ENCODE measurements at places on chromosomes 12 and 14. TPM values are rescaled to one million over a fixed set of nuclear protein-coding genes. Genes with fewer than 3 reads are reported as not detected.

GRCh38 chr12:10618338-10618987 is 5.1 kb upstream of the MAGOHB start:
- DNase-seq, result peak; percentile 83

DNA sequence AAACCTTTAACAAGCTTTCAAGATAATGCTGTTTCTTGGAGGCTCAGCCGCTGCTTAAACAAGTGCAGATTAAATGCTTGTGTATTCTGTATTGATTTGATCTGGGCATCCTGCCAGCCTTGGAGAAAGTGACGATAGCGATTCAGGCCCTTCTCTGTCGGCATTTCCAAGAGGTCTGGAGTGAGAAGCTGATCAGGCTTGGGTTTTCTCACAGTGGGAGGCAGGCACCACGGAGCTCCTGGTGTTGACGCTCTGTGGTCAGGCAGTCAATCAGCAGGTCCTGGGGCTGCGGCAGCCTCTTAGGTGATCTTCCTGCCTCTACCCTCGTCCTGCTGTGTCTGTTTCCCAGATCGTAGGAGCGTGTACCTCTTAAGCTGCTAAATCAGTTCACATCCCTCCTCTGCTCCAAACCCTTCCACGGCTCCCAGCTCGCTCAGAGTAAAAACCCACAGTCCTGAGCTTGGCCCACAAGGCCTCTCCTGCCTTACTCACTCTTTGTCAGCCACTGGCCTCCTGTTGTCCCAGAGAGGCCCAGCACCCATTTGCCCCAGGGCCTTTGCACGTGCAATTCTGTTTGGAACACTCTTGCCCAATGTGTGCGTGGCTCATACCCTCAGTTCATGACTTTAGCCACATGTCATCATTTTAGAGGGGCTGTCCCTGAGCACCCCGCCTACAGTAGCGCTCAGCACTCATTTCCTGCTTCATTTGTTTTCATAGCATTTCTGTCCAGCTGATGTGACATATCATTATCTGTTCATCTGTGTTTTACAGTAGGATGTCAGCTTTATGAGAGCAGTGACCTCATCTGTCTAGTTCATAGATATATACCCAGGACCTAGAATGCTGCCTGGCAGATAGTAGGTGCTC is 155.4 kb downstream of the AACS start:
- no peak for DNase-seq

GRCh38 chr12:130588696-130589539 is 127.2 kb downstream of the RIMBP2 start:
- DNase-seq, result no peak

The ASB2 gene
- total RNA-seq, result not detected

DNA sequence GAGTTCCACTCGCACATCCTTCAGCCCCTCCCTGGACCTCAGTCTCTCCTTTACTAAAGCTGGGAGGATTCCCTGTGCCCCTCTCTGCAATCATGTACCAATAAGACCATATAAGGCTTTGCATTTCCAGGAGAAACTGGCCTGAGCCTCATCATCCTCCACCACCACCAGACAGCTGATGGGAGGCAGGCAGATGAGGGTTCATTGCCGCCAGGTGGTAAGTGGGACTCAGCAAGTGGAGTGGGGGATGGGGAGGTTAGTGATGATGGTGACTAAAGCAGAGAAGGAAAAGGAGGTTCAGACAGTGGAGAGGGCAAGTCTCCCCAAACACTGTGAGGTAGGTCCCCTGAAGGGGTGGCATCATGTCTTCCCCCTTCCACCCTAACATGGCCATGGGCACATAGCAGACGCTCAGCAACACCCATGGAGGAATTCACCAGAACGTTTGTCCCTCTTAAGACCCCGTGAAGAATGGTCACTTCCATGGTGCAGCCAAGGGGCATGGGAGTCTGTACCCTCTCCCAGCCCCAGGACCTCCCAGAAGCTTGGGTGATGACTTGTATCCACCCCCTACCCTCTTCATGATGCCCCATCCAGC is 4.5 kb upstream of the TNFRSF1A start:
- DNase-seq, result no peak

DNA sequence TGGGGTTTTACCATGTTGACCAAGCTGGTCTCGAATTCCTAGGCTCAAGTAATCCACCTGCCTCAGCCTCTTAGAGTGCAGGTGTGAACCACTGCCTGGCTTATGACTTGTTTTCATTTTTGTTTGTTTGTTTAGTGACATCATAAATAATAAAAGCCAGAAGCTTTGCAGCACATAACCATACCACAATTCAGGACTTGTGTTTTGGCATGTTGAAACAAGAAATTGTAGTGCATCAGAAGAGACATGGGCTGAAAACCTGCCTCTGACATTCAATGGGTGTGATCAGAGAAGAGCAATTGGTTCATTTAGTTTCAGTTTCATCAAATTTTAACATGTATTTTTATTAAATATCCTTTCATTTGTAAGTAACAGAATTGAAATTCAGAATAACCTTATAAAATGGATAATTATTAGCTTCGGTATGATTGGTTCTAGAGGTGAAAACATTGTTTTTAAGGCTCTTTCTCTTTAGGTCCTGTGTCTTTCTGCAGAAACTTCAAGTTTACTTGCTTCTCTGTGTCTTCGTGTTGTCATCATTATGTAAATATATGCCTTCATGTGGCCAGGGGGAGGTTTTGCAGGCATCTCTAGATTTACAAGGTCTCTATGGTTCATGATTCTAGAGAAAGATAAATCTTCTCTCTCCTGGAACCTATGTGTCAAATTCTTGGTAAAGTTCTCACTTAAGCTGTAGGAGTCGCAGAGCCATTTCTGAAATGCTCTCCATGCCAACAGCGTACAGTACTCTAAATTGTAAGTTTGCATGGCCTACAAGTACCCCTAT is 312.0 kb downstream of the KCNC2 start:
- DNase-seq, result no peak

DNA sequence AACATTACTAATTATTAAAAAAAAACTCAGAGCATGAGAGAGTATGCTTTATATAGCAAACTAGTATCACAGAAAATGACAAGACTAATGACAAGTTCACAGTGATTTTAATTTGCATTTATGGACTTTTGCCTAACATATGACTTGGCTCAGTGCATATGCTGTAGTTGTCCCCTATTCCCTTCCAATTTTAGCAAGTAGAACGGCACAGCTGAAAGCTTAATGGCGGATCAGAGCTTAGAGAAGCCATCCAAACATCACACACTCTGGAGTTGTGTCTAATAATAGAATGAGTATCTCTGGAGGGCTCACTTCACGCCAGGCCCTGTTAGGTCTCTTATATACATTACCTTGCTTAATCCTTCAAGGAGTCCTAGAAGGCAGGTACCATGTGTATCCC is 13.3 kb downstream of the CNIH1 start:
- DNase-seq, result no peak

DNA sequence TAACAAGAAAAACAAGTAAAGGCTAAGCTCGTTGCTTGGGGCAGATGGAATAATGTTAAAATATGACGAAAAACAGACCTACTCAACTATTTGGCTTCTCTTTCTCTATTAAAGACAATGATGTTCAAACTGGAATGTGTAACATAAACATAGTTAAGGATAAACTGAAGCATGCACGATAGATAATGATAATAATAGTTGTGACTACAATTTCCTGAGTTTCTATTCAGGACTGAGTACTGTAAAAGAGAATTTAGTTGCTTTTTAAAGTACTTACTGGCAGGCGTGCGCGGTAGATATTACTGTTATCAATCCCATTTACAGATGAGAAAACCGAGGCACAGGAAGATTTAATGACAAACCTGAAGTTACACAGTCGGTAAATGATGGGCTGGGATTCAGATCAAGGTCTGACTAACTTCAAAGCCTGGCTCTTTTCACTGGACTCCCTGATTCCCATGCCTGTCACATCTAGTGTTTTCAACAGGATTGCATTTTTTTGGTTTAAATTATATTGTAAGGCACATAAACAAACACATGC is 103.0 kb downstream of the CRADD start:
- no peak for DNase-seq

- no peak for DNase-seq
Observed at GRCh38 chr12:56657416-56658379, 11.9 kb upstream of the ATP5F1B start.

- DNase-seq, result no peak
Observed at GRCh38 chr14:34596891-34597290, 33.1 kb downstream of the SNX6 start.

- DNase-seq, result no peak
Observed at GRCh38 chr12:15208140-15208539, 13.1 kb downstream of the RERG start.

The SLC17A8 gene
- total RNA-seq, result not detected

The SLC4A8 gene
- total RNA-seq, result 5.5 TPM

DNA sequence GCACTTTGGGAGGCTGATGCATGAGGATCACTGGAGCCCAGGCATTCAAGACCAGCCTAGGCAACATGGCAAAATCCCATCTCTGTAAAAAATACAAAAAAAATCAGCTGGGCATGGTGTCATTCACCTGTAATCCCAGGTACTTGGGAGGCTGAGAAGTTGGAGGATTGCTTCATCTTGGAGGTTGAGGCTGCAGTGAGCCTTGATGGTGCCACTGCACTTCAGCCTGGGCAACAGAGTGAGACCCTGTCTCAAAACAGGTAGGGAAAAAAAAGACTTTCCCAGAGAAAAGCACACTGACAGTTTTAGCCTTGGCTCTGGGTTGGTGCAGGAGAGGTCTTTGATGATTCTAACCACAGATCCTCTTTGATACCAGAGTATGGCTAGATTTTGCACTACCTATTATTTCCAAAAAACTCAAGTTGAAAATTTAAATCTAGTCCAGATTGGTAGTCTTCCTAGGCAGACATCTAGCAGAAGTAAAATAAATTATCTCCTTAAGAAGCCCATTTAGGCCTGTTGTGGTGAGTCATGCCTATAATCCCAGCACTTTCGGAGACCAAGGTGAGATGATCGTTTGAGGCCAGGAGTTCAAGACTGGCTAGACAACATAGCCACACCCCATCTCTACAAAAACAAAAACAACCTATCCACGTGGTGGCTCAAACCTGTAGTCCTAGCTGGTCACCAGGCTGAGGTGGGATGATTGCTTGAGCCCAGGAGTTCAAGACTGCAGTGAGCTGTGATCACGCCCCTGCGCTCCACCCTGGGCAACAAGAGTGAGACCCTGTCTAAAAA is 18.6 kb downstream of the LARP4 start:
- no peak for DNase-seq

GRCh38 chr12:89949457-89950195 is 241.0 kb upstream of the ATP2B1 start:
- peak; percentile 78 for DNase-seq

- DNase-seq, result no peak
Observed at GRCh38 chr12:105570944-105571343, 240.5 kb downstream of the C12orf75 start.

DNA sequence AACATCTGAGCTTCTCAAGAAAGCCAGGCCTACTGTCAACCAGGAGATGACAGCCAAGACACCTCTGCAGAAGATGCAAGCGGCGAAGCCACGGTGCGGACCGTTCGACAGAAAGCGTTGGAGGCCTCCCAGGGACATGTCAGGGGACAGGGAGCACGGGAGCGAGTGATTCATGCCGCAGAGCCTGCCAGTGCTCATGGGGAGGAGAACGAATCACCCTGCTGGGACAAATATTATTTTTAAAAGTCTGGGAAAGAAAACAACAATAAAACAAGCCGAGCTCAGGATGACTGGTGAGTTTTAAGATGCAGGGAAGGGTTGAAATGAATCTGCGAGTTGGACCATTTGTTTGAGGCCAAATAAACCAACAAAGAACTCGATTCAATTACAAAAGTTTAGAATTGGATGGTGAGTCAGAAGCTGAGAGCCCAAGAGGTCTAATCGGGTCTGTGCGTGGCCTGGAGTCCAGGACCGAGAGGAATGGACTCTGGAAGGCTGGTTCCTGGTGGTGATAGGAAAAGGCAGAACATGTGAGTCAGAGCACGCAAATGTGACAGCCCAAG is 91.0 kb downstream of the RBM19 start:
- DNase-seq, result peak; percentile 85

DNA sequence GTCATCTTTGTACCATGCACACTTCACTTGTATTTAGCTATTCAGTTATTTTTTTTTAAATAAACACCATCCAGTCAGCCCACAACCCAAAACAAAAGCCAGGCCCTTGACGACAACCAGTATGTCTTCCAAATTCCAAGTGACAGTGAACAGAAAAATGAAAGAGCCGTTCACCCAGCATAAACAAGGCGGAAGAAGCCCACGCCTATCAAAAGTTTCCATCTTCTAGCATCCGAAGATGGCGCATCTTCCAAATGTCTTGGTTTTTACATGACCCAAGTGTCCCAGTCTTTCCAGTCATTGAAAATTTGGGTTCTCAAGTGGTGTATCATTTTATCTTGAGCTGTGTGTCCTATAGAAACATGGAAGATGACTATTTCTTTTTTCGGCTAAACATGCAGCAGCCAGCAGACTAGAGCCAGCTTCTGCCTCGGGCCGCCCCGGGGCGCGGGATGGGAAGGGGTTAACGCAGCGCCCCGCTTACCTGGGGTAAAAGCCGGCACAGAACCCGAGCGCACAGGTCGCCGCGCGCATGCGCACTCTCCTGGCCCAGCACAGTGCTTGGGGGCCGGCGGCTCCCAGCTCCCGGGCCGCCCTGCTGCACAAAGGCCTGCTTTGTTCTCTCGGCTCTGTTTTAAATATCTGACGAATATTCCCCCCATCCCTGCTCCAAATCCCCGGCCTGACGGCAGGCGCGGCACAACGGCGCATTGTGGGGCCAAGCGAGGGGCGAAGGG is 164.8 kb downstream of the ZFP36L1 start:
- no peak for DNase-seq

DNA sequence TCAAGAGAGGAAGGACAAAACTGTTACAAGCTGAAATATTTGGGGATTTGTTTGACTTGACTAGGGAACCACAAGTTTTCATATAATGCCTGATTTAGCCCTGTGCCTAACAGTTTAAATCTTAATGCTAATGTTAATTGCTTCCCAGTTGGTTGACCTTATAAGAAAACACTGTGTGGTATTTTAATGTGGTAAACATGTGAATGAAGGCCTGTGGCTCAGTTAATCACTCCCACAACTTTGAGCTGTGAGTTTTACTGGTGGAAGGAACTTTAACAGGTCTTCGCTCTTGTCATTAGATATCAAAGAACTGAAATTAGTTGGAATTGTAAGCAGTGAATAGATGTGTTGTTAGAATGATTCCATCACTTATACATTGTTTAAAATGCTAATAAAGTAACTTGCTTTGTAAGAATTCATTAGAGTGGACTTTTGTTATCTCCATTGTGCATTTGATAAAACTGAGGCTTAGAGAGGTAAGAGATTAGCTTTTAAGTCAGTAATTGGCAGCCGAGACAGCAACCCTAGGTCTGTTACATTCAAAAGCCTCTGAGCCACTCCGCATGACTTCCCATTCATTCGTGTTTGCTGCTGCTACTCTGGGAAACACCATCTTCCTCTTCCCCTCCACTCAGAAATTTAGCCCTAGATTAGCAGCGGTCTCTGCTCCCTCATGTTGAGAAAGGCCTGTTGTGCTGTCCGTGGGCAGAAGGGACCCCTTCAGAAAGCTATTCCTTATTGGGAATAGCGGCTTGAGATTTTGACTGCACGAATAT is 1.0 kb upstream of the TBK1 start:
- peak; percentile 3 for DNase-seq

- DNase-seq, result no peak
Observed at GRCh38 chr14:97036086-97036852, 239.1 kb downstream of the VRK1 start.

GRCh38 chr12:45913631-45914030 is 76.7 kb downstream of the SCAF11 start:
- DNase-seq, result no peak

The SLC7A8 gene
- total RNA-seq, result 4.0 TPM
